AG04449 (cell line): ENCODE measurements at places on chromosomes 12 and 14.

DNA sequence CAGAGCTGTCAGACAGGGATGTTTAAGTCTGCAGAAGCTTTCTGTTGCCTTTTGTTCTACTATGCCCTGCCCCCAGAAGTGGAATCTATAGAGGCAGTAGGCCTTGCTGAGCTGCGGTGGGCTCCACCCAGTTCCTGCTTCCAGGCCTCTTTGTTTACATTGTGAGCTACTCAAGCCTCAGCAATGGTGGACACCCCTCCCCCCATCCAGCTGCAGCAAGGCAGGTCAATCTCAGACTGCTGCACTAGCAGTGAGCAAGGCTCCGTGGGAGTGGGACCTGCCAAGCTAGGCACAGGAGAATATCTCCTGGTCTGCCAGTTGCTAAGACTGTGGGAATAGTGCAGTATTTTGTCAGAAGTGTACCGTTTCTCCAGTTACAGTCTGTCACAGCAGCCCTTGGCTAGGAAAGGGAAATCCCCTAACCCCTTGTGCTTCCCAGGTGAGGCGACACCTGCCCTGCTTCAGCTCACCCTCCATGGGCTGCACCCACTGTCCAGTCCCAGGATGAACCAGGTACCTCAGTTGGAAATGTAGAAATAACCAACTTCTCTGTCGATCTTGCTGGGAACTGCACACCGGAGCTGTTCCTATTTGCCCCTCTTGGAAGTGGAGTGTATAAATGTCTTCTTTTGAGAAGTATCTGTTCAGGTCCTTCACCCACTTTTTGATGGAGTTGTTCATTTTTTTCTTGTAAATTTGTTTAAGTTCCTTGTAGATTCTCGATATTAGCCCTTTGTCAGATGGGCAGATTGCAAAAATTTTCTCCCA, 213.5 kb upstream of the SLC38A2 start:
- DNase-seq, result no peak

DNA sequence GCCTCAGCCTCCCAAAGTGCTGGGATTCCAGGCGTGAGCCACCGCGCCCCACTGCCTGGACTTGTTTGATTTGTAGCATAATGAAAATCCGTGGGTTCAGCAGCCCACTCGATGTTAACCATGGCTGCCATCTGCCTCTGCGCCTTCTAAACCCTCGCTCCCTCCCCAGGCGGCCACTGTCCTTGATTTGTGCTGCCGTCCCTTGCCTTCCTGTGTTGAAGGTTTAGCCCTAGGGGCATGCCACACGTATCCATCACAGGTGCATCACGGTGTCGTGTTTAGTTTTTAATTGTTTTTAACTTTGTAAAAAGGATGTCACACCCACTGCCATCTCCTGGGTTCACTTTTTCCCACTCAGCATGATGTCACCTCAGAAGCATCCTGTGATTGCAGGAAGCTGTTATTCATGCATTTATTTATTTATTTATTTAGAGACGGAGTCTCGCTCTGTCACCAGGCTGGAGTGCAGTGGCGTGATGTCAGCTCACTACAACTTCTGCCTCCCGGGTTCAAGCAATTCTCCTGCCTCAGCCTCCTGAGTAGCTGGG, 24.5 kb upstream of the ULK1 start:
- DNase-seq, result no peak

DNA sequence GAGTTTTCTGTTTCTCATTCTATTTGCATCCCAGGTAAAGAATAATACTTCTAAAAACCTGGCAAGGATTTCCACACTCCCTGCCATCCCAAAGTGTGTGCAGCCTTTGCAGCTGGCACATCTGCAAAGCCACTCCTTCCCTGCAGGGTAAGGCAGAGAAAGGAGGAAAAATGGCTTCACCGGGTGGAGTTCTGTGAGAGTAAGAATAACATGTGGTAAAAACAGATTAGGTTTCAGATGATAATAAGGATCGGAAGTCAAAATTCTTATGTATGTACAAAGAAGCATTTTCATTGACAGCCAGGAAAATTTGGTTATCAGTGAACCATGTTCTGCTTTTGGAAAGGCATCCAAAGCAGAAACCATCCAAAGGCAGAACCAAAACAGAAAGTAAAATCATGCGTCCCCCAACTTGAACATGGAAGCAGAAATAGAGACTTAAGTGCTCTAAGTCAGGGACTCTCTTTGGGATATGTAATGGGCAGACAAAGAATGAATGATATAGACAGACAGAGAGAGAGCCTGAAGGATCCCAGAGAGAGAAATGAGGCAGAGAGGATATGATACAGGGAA, 192.6 kb upstream of the CCDC196 start:
- DNase-seq, result no peak

- no peak for DNase-seq
Measured at GRCh38 chr12:2374092-2374906, 321.5 kb downstream of the CACNA1C start.

DNA sequence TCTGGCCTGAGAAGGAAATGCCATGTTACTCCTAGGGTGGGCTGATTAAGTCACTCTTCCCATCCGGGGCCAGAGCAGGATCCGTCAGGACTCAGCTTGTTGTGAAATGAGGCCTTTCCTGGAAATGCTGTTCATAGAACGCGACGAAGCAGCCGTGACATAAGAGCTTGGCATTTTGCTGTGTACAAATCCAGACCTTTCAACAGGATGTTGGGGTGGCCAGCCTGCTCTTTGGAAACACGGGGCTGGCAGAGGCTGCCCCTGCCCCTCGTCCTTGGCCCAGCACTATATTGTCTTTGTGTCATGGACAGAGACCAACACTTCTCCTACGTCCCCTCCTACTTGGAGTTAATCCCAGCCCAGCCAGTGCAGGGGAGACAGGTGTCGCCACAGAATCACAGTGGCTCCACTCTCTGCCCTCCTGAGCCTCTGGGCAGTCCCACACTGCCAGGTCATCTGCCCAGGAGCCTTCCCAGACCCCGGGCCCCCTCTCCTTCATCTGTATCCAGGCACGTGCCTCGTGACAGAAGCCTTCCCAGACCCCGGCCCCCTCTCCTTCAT, 18.6 kb upstream of the EIF5 start:
- DNase-seq, result no peak

- DNase-seq, result no peak
Measured at GRCh38 chr12:2409656-2410265, 357.0 kb downstream of the CACNA1C start.

GRCh38 chr14:36579001-36579555, 3.3 kb downstream of the NKX2-8 start:
- no peak for DNase-seq

GRCh38 chr12:11621797-11622423, 27.6 kb upstream of the ETV6 start:
- no peak for DNase-seq

GRCh38 chr12:109778684-109779083, 54.5 kb downstream of the TRPV4 start:
- DNase-seq, result no peak

DNA sequence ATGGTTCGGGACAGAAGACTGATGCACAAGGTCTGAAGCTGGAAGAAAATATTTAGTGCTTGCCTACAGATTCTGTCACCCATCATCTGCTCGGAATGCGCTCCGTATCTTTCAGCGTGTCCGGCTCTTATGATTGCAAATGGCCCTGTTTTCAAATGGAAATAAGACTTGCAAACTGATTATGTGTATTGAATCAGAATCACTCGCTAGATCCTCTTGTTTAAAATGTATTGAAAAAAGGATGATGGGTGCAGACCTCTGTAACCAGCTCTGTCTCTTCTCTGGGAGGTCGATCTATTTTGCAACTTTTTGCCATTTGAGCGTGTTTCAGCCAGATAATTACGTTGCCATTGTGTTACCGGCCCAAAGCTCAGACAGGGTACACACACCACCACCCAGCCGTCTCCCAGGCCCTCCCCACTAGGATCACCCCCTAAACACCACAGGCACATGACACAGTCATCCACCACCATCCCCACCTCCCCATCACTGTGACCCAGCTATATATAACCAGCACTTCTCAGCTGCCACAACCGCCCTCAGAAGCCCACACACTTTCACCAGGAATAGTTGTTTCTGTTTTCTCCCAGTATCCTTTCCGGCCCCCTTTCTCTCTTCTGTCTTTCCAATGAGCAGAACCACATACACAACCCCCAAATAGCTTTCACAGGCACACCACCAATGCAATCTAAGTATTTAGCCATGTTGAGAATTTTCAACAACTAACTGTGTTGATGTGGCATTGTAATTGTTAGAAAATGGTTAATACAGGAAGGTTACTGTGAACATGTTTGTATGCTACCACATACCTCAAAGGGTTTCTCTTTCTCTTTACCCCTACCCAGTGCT, 10.7 kb downstream of the NKX2-1 start:
- DNase-seq, result no peak

- DNase-seq, result no peak
Measured at GRCh38 chr14:22383515-22384166, 205.4 kb downstream of the DAD1 start.

GRCh38 chr14:105930572-105930971, 404.2 kb downstream of the TMEM121 start:
- DNase-seq, result no peak

DNA sequence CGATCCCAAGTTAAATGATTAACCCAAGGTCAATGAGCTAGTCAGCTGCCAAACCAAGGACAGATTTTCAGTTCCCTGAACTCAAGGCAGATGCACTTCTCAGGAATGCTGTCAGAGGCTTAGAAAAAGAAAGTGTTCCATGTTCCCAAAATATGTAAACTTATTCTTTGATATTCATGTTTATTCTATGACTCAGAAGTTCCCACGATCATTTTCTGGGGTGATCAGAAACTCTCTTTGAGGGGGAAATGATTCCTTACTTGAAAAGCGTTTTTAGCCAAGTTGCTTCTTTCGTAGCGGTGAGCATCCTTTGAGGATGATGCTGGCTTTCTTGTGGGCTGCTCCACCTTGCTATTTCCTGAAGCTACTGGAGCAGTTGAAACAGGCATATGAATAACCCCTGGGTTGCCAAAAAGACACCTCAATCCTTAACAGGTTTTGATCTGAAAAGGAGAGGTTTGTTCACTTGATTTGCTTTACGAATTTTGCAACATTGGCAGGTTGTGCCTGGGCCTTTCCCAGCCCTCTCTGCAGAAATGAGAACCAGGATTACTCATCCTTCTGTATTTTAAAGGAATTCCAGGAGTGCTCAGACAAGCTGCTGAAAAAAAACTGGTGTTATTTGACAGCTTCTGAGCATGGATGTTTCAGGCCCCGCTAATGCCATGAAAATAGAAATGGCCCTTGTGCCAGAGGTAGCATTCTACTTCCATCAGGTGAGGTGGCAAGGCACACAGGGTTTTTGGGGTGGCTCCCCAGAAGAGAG, 121.4 kb upstream of the HIF1A start:
- DNase-seq, result no peak

DNA sequence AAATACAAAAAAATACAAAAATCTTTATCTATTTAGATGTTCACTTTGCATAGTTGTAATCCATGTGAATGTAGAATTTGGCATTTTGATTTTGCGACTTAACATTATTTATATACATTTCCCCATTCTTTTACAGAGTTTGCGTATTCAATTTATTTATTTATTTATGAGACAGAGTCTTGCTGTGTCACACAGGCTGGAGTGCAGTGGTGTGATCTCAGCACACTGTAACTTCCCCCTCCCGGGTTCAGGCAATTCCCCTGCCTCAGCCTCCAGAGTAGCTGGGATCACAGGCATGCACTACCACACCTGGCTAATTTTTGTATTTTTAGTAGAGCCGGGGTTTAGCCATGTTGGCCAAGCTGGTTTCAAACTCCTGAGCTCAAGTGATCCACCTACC, 25.3 kb upstream of the STRN3 start:
- no peak for DNase-seq

- peak; percentile 94 for DNase-seq
Measured at GRCh38 chr12:127811988-127812387, 455.0 kb upstream of the TMEM132C start.

DNA sequence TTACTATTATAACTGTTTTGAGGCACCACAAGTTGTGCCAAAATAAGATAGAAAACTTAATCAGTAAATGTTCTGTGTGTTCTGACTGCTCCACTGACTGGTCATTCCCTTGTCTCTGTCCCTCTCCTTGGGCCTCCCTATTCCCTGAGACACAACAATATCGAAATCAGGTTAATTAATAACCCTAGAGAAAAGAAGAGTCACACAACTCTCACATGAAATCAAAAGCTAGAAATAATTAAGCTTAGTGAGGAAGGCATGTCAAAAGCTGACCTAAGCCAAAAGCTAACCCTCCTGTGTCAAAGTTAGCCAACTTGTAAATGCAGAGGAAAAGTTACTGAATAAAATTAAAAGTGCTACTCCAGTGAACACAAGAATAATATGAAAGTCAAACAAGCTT, 53.8 kb upstream of the CCDC196 start:
- no peak for DNase-seq

DNA sequence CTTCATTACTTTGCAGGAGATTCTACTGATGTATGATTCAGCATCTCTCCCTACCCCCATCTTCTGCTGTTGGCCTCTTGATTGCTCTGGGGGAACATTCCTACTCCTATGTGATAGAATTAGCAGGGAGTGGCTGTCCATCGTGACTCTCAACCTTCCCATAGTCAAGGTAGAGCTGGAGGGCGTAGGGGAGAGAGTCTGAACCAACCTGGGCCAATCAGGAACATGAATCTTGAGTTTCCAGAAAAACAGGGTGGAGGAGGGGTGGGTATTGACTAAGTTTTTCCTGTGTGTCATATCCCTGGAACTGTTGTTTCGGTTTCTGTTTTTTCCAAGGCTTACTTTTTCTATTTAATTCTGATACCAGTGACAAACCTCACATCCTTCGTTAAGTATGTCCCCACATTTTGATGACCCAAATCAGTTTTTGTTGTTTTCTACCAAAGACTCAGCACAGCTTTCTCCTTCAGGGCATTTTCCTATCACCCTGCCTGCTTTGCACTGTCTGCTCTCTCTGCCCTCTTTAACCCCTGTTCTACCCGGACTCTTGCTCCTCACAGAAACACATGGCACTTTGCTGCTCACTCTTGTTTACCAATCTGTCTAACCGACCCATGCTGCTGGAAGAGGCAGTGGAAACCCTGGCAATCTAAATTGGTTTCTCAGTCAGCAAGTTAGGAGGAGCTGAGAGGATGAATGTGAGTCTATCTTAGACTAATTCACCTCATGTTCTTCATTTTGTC, 1428.3 kb downstream of the AACS start:
- no peak for DNase-seq

- no peak for DNase-seq
Measured at GRCh38 chr12:26828280-26829073, 4.5 kb downstream of the ITPR2 start.

GRCh38 chr14:99265571-99265970, 6.4 kb downstream of the BCL11B start:
- DNase-seq, result no peak
